ENCODE measurements at places on chromosomes 1 and 21.

GRCh38 chr21:45054927-45055612 is 19.3 kb upstream of the ADARB1 start:
- no peak for DNase-seq

GRCh38 chr1:237902960-237903743 is 12.4 kb upstream of the ZP4 start:
- no peak for DNase-seq

DNA sequence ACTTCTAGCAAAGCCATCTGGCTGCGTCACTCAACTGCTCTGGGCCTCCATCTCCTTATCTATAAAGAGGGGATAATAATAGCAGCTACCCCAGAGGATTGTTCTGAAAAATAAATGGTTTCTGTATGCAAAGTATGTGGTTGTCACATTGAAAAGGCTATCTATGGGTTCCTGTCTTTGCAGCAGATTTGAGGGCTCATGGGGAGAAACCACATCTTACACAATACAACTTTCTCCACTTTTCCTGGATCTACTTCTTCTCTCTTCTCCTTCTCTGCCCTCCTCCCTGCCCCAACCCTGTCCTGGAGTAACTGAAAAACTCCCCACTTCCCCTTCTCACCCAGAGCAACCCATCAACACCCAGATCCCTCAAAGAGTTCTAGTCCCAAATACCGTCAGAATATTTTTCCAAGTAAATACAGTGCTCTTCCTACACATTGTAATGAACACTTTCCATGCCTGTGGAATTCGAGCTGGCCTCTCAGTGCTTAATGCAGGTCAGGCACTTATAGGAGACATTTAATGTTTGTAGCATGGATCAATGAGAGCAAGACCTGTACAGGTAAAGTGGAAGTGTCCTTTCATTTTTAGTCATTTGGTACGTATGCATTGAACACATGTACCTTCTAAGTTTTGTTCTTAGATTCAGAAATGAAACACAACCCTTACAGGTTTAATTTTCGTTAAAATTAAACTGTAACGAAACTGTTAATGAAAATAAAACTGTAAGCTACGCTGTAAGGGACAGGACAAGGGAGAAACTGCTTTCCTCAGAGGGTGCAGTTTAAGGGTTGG is 131.9 kb downstream of the AK5 start:
- DNase-seq: no peak

GRCh38 chr1:215479567-215479966 is 87.5 kb upstream of the KCTD3 start:
- no peak for DNase-seq

GRCh38 chr1:223102797-223103533 is 40.1 kb downstream of the TLR5 start:
- no peak for DNase-seq

Measured in ACHN (cell line).